Bone marrow (tissue), 2 donors: ENCODE measurements at places on chromosomes 1 and 21.
A peak's percentile ranks its signal among the peaks of the same experiment; 100 is the strongest.

GRCh38 chr1:21491488-21492355 is 17.5 kb upstream of the ALPL start:
- no peak for DNase-seq

DNA sequence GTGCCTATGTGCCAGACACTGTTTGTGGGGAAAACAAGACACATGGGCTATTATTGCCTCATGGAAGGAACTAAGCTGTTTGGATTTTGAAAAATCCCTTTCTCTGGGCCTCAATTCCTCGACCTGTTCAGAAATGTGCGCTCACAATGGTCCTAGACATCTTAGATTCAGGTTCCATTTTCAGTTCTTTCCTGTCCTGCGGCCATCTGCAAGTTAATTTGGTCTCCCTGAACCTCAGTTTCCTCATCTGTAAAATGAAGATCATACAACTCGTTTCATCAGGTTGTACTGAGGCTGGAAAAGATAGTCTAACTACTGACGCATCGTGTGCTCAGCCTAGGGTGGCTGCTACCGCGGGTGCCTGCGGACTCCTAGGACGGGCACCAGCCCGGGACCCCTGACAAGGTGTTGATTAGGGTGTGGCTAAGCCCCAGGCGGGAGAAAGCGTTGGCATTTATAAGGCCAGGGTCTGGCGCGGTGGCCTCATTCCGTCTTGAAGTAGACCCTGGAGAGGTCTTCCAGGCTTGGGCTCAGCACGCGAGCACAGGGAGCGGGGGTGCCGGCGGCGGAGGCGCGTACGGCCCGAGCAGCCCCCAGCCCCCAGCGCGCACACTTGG is 493 bp upstream of the ELOA start:
- peak; percentile 33 for DNase-seq

GRCh38 chr1:19547814-19548213 is 62.5 kb upstream of the CAPZB start:
- no peak for DNase-seq

DNA sequence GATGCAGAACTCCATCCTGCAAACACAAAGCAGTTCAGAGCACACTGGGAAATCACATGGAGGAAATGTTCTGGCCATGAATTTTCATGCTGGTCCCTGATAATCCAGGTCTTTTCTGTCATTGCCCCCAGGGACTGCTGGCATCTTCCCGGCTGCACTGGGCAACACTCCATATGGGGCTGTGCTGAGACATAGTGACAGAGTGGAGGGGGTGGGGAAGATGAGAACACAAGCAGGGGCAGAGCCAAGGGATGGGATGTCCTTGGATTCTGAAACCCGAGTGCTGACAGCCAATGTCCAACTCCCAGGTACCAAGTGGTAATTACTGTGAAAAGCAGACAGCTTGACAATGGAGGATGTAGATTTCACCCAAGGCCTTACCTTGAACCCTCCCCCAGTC is 185.7 kb downstream of the HIVEP3 start:
- DNase-seq = no peak

GRCh38 chr1:58933599-58933926 is 149.7 kb upstream of the JUN start:
- no peak for DNase-seq

- peak; percentile 12 for DNase-seq
Observed at GRCh38 chr1:201511941-201512539, 5.1 kb upstream of the CSRP1 start.

GRCh38 chr21:26881504-26882228 is 36.5 kb upstream of the ADAMTS1 start:
- DNase-seq = no peak

DNA sequence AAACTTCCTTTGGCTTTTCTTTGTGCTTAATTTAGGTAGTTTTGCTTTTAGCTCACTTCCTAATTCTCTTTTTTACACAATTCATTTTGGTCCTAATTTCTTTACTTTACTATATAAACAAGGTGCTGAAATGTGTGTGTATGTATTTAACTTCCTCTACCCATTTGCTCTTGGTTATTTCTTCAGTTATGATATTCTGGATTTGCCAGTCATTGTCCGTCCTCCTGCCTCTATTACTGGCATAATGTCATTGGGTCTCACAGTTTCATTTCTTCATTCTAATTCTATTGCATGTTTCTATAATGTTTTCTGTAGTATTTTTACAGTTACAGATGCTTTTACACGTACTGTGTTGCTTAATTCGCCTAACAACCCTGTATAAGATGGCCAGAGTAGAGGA is 96.2 kb downstream of the ZMYM4 start:
- no peak for DNase-seq

- DNase-seq = no peak
Observed at GRCh38 chr1:14437417-14437918, 161.0 kb upstream of the KAZN start.

DNA sequence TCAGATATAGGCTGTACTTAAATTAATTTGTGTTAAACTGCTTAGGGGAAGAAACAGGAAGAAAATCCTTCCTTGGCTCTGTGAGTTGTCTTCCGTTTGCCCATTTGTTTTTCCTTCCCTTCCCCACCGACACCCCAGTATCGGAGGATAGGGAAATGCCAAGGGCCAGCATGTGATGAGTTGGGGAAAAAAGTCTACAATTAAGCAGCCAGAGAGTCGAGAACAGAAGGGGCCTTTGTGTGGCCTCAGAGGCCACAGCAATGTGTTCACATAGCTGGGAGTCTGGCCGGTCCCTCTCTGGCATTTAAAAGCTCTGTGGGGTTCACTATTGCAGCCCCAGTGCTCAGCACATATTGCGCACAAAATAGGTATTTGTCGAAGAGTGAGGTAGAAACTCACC is 489.3 kb downstream of the MATN1 start:
- no peak for DNase-seq

- DNase-seq = no peak
Observed at GRCh38 chr1:211825980-211826379, 4.6 kb downstream of the LPGAT1 start.

DNA sequence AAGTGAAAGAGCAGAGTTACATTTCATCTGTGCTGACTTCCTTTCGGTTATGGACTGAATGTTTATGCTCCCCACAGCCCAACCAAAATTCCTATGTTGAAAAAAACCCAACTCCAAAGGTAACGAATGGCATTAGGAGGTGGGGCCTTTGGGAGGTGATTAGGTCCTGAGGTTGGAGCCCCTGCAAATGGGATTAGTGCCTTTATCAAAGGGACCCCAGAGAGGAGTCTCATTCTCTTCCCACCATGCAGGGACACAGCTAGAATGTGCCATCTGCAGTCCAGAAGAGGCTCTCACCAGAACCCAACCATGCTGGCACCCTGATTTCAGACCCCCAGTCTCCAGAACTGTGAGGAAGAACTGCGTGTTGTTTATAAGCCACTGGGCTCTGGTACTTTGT is 199.3 kb downstream of the TOMM20 start:
- no peak for DNase-seq

- no peak for DNase-seq
Observed at GRCh38 chr21:45339421-45340402, 52.0 kb upstream of the POFUT2 start.

DNA sequence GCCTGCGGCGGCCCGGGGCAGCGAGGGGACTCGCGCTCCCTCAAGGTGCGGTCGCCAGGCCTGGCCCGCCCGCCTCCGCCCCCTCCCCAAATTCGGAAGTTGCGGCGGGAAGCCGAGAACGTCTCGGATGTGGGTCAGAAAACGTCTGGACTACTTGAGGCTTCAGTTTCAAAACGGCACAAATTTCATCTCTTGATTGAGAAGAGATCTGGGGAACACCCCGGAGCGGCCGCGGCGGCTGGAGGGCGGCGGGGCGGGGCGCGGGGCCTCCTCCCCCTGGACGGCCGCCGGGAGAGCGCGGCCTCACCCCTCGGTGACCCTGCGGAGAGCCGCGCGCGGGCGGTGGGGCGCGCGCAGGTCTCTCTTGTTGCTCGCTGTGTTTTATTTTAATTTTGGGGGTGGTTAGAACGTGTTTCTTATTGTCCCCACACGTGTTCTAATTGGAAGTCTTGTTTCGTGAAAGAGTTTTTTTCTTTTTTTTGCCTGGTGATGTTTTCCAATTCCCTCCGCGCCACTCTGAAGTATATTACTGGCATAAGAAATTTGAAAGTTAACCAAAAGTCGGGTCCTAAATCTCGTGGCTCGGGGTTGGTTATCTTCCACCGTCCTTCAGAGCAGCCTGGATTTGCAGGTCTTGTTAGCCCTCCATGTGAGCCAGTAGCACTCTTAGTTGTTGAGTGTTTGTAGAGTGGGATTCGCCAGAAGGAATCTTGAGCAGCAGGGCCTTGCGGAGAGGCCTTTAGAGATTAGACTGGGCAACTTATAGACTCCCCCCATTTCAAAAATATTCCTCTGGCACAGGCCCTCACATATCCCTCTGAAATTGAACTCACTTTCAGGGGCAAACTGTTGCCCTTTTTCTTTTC is 749 bp downstream of the PCBP3 start:
- DNase-seq = no peak

DNA sequence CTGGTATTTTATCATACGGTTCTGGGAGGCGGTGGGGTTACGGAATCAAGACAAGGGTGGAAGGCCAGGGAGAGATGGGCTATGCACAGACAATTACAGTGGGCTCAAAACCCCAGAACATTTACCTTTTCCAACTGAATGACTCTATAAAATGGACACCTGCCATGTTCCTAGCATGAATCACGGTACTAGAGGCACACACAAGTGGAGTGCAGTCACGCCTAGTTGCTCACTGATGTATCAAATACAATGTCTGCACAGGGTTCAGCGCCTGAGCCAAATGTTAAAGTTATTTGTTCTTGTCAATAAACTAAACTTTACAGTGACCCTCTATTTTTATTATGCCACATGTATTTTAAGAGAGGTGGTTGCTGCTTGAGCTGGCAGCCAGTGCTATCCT is 121.4 kb downstream of the ATG4C start:
- no peak for DNase-seq

- no peak for DNase-seq
Observed at GRCh38 chr1:207027206-207027777, 5.3 kb downstream of the C1orf116 start.

GRCh38 chr21:9735421-9735961 is 785.9 kb upstream of the TPTE start:
- DNase-seq = no peak

DNA sequence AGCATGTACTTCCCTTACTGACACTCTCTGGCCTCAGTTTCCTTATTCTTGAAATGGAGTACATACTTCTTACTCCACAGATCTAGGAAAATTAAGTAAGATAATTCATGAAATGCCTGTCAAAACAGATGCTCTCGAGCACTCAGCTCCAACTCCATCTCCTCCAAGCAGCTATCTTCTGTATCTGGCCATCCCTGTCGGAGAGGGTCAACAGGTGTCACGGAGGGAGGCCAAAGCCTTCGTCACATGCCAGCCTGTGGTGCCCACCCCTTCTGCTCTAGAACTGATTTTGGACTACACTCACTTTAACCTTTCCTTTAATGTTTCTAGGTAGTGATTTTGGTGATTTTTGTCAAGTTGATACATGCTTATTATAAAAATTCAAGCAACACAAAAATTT is 18.8 kb upstream of the PKP1 start:
- no peak for DNase-seq

- no peak for DNase-seq
Observed at GRCh38 chr1:84282780-84283333, 18.7 kb upstream of the SAMD13 start.

- DNase-seq = no peak
Observed at GRCh38 chr1:185426848-185427247, 109.8 kb upstream of the IVNS1ABP start.

- no peak for DNase-seq
Observed at GRCh38 chr1:38826262-38826661, 33.3 kb downstream of the RRAGC start.

DNA sequence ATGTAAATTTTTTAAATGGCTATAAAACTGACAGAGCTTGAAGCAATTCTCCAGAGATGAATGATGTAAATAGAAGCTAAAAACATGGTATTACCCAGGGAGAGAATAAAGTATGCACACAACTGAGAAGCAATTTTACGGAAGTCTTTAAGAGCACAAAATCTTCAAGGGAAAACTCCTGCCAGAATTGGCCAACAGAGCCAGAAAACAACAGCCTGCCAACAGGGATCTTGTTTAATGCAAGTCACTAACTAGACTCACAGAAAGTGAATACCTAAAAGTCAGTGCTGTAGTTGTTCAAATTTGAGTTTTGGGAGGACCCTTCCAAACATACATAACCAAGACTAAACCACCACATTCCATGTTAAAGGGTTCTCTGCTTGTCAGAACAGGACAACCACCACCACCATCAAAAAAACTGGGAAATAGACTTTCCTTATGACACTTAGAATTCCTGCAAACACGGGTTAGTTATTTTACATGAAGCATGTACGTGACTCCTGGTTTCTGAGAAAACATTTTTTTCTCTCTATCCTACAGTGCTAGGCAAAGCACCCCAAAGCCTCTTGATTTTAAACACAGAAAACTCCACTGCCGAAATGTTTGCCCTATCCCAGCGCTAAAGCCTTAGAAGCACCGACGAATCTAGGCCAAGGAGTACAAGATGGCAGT is 1.6 kb downstream of the EPS15 start:
- DNase-seq = no peak

DNA sequence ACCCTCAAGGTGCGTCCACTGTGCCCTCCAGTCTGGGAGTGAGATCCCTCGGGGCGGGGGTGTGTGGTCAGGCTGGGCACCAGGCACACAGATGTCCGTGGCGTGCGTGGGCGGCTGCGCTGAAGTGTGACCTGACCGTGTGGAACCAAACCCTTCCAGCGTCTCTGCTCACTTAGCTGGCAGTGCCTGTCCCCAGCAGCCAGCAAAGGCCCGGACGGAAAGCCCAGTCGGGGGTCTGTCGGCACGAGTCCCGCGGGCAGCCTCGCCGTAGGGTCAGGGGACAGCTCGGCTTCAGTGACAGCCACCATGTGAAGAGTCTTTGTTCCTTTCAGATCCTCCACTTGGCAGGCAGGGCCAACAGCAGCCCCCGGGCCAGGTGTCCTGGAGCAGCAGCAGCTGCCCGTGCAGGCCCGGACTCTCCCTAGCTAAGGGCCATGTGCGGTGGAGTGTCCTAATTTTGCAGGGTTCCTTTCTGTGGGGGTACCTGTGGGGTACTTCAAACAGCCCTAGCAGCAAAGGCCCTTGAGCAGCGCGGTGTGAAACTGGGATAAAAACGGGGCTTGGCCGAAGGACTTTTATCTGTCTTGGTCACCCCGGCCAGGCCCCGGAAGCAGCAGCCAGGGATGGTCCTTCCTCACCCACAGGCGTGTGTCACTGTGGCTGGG is 11.6 kb downstream of the TTLL10 start:
- DNase-seq = no peak

GRCh38 chr1:31370021-31370420 is 2.9 kb downstream of the FABP3 start:
- DNase-seq = no peak

- no peak for DNase-seq
Observed at GRCh38 chr1:47675721-47676120, 237.9 kb downstream of the FOXD2 start.

GRCh38 chr1:31989964-31990363 is 23.7 kb upstream of the KHDRBS1 start:
- no peak for DNase-seq

- DNase-seq = no peak
Observed at GRCh38 chr1:183179033-183179432, 7.0 kb upstream of the LAMC2 start.
